ENCODE measurements at places on chromosomes 12 and 14.

- no peak for DNase-seq
Measured at GRCh38 chr12:47038270-47038748, 41.1 kb upstream of the PCED1B start.

- no peak for DNase-seq
Measured at GRCh38 chr12:100926669-100927248, 132.2 kb downstream of the ANO4 start.

GRCh38 chr14:100775831-100776591, 49.3 kb downstream of the DLK1 start:
- DNase-seq, result no peak

GRCh38 chr12:132286912-132287311, 42.5 kb downstream of the GALNT9 start:
- no peak for DNase-seq

- DNase-seq, result no peak
Measured at GRCh38 chr14:60220917-60221316, 28.1 kb upstream of the PPM1A start.

GRCh38 chr12:89411846-89412245, 59.5 kb upstream of the DUSP6 start:
- no peak for DNase-seq

DNA sequence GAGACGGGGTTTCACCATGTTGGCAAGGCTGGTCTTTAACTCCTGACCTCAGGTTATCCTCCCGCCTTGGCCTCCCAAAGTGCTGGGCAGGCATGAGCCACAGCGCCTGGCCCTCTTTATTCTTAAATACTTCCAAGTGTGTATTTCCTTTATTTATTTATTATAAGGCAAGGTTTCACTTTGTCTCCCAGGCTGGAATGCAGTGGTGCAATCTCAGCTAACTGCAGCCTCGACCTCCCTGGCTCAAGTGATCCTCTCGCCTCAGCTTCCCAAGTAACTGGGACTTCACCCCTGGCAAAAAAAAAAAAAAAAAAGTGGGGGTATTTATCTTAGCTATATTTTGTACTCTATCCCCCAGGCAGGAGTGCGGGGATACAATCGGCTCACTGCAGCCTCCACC, 6.8 kb downstream of the FAM216A start:
- no peak for DNase-seq

DNA sequence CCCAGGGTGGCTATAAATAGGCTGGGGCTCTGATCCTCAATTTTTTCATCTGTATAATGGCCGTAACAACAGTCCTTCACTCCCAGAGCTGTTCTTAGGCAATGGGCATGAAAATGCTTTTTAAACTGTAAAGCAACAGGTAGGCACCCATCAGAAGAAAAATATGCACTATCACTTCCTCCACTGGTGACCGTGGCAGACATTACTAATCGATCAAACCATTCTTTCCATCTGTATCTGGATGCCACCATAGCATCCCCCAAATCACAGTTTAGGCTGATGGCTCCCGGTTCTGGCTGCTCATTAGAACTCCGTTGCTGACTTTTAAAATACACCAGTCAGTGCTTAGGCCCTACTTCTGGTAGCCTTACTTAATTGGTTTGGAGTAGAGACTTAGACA, 11.2 kb downstream of the KRT71 start:
- no peak for DNase-seq

DNA sequence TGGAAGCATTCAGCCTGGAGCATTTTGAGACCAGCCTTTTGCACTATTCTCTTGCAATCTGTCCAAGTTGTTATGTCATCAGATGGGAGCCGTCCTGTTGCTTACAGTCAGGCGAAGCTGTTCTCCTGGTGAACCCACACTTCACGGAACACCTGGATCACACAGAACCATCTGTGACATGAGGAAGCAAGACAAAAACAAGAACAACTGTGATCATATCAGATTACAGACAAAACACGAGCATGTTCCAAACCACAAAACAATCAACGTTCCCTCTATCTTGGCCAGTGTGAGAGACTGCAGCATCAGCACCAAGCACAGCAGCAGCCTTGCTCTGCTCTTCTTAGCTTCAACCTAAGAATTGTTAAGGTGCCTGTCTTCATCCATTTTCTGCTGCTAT, 180.5 kb upstream of the SFSWAP start:
- no peak for DNase-seq

GRCh38 chr12:64255249-64255648, 33.2 kb upstream of the KICS2 start:
- DNase-seq, result no peak

Measured in SIG-M5 (cell line).